GM13976 (cell line): ENCODE measurements at places on chromosomes 16 and 17.

GRCh38 chr16:1003391-1004347 is 22.1 kb downstream of the SOX8 start:
- DNase-seq: no peak

DNA sequence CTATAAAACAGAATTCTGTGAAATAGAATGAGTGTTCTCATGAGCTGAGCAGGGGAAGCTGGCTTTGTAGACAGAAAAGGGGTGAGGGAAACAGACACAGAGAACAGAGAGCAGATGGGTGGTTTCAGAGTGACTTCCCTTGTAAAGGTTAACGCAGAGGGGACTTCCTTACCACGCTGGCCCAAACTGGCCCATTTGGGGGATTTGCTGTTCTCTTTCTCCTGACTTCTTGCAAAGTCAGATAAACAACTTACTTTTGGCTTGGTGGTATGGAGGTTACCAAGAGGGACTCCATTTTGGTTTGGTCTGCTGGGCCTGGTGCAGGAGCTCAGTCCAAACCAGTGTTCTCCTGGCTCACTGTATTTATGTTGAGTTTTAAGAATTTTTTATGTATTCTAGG is 48.4 kb downstream of the SEC14L1 start:
- peak; percentile 70 for DNase-seq

DNA sequence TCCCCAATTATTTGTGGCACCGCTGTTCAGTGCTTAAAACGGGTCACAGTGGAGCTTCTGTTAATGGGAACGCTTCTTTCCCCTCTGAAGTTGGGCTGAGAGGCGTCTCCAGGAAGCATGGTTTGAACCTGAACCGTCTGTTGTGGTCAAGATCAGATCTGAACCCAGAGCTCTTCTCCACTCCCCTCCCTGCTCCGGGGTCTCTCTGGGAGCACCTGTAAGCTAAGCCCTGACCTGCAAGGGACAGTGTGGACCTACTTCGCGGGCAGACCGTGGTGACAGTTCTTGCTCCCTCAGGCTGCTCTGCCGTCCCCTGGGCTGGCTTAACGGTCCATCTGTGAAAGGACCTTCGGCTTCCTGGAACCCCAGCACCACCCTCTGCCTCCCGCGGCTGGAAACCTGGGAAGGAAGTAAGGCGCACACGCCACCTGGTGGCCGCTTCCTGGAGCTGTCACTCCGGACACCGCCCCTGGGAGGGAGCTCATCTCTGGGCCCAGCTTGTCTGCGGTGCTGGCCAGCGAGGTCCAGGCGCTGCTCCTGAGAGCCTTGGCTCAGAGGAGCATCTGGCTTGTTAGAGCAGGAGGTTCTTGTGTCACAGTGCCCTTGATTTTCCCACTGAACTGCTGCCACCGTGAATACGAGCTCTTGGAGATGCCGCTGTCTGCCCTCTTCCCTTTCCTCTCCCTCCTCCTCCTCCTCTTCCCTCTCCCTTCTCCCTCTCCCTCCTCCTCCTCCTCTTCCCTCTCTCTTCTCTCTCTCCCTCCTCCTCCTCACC is 518.5 kb upstream of the EEF2KMT start:
- DNase-seq: peak; percentile 62

DNA sequence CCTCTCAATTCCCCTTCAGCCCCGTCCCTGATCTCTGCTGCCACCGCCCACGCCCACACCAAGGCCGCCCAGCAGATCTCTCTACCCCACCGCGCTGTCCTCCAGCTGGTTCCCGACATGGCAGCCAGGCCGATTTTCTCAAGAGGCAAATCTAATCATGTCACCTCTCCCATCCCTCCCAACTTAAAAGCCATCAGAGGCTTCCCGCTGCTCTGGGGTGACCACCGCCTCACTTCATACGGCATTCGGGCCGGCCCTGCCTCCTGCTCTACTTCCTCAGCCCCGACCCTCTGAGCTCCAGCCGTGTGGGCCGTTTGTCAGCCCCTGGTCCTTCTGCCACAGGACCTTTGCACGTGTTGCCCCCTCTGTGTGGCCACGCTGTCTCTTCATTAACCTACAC is 63.2 kb downstream of the RPH3AL start:
- no peak for DNase-seq

- DNase-seq: no peak
These were observed 46.0 kb downstream of the SLC7A5 start for GRCh38 chr16:87823181-87823929.
